ENCODE measurements at places on chromosomes 5 and 9.

DNA sequence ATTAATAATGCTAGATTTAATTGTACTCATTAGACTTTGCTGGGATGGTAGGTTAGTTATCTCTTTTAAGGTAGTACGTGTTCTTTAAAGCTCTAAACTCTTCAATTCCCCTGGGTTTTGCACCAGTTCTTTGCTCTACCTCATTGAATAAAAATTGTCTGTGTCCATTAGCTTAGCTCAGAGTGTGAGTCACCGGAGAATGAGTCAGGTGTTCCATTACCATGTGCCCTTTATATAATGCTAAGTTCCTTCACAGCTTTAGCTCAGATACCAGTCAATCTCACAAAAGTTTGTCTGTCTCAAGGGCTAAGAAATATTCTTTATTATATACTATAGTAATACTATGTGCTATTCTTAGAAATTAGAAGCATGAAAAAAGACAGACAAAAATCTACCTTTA lies 339.4 kb downstream of the PRELID2 start:
- no peak for DNase-seq

GRCh38 chr9:129309906-129310305 lies 131.8 kb upstream of the IER5L start:
- DNase-seq, result no peak

DNA sequence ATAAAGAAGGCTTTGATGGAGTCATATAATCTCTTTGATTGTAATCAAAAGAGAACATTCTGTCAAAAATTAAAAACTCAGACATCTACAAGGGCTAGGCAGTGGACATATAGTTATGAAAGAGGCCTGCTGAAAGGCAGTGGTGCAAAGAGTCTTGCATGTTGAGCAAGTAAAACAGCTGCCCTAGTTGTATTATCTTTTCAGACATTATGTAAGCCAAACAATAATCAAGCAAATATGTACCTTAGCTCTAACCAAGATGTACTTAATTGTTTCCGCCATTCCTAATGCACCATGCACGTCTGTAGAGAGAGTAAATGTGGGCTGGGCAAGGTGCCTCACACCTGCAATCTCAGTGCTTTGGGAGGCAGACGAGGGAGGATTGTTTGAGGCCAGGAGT lies 14.3 kb downstream of the GAPT start:
- no peak for DNase-seq

GRCh38 chr9:16135968-16136367 lies 583.1 kb downstream of the CCDC171 start:
- no peak for DNase-seq

DNA sequence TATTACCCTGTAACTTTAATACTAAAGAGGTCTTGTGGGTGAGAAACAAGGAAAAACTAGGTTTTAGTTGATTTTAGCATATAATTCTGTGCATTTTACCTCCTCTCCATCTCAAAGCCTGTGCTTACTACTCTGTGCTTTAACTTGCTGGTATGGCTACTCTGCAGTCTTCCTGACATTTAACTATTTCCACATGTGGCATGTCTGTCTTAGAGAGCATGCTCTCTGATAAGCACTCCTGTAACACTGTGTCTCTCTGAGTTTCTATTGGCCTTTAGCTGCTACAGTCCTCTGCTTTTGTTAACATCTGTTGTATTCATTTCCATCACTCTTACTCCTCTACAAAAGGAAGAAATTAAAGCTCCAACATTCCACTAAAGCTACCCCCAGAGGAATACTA lies 418.3 kb downstream of the RAB3C start:
- DNase-seq, result no peak

Measured in effector memory CD8-positive, alpha-beta T cell (primary cell).